ENCODE measurements at places on chromosomes 11 and 22.
A peak's percentile ranks its signal among the peaks of the same experiment; 100 is the strongest.

DNA sequence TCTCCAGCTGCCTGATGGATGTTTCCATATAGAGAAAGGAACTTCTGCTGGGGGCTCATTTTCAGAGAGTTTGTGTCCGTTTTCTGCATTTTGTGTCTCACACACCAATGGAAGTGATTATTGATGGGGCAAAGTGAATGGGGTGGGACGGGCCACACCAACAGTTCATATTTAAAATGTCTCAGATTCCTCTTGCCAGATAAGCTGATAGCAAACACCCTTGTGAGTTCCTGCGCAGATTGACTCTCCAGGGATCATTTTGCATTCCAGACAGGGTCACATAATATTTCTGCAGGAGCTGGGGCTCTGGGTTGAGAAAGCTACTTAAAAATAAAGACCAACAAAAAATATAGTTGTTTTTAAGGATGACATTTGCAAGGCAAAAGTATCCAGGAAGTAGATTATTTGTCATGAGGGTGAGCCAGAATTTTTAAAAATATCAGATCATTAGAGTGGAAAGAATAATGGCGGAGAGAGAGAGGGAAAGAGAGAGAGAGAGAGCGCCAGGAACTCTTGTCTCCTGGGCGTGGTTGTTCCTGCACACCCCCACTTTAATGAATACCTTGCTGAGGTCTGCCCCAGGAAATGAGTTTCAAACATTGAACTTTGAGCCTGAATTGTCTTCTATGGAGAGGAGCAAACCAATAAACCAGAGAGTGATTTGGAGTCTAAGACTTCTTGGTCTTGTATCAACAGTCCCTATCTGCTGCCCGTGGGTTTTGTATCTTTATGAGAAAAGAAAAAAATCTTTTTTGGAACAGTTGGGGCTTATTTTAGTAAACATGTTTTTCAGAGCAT lies 33.3 kb downstream of the MICAL2 start:
- no peak for DNase-seq

DNA sequence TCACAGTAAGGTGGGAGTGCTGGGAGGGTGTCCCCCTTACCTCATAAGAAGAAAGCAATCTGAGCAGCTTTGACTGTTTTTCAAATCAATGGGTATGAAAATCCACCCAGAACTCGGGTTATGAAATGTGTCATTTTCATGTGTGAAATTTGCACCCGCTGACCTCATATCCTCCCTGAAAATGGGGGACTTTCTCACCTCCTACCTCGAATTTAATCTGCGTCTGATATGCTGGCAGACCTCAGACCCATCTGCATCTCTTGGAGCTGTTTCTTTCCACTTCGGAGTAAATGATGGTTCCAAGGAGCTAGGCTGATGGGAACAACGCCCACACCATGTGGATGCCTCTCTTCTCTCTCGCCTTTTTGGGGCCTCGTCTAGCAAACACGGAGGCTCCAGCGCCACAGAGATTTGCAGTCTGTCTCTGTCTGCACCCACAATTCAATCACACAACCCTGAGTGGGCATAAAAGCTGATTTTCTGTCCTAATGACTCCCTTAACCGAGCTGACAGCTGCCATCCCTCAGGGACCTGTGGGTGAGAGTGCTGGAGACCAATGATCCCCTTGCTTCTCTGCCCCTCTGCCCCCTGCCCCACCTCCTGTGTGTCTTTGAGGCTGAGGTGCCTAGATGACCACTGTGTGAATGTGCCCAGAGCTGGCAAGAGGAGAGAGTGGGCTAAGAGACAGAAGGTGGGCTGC lies 71.0 kb downstream of the TRIM29 start:
- no peak for DNase-seq

DNA sequence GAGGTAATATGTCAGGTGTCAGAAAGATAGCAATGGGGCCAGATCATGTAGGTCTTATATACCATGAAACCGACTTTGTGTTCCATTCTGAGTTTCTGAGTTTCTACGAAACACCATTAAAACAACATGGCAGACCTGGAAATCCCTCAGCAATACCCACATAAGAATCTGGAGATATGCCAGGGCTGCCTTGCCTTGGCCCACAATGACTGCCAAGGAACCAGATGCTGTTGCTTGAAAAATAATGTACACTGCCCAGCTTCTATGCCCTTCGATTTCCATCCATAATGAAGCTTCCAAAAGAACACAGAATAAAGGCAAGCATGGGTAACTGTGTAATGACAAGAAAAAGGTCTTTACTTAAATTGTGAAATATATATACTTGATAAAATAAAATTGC lies 277.4 kb downstream of the SOX6 start:
- no peak for DNase-seq

DNA sequence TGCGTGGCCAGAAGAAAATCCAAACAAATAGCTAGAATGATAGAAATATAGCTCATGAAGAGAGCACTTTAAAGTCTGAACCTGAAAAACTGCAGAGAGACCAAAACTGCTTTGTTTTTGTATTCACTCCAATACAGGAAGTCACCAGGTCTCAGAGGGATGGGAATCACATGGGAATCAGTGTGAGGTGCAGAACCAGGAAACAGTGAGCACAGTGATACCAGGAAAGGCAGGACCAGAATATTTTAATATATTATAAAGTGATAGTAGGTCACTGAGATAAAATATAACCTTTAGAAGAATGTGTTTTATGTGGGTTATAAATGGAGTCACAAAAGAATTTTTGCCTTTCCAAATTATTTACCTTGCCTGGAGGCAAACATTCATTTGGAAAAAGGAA lies 277.3 kb downstream of the CASP12 start:
- DNase-seq, result no peak

DNA sequence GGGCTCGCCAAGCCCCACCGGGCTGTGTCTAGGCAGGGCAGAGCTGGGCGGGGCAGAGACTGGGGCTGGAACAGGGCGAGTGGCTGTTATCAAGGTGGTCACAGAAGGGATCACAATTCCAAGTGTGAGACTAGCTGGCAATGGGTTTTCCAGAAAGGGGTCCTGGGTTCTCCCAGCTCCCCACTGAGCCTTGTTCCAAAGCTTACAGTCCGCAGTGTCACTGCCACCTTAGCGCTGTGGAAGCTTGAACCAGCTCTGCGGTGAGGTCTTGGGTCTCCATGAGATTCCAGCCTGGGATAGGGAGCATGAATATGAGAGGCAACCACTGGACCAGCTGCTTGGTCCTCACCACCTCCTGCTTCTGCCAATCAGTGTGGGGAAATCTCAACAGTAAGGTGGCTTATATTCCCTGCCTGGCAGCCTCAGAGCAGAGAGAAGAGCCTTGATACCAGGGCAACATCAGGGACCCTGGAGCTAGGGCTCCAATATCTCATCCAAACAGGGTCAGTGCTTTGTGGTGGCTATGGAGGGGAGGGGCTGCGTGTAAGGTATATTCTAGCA lies 831 bp downstream of the CD44 start:
- DNase-seq, result no peak

GRCh38 chr11:74417860-74418508 lies 19.8 kb upstream of the PGM2L1 start:
- no peak for DNase-seq

- DNase-seq, result no peak
Measured at GRCh38 chr11:12653729-12654128, 20.5 kb upstream of the TEAD1 start.

- DNase-seq, result no peak
Measured at GRCh38 chr11:57903441-57904123, 120.1 kb upstream of the OR9Q1 start.

GRCh38 chr11:133249530-133249929 lies 282.8 kb downstream of the OPCML start:
- no peak for DNase-seq

GRCh38 chr11:69918938-69919650 lies 99.9 kb upstream of the FGF3 start:
- DNase-seq, result peak; percentile 29

GRCh38 chr11:63783925-63784592 lies 15.5 kb upstream of the ZFTA start:
- DNase-seq, result no peak

DNA sequence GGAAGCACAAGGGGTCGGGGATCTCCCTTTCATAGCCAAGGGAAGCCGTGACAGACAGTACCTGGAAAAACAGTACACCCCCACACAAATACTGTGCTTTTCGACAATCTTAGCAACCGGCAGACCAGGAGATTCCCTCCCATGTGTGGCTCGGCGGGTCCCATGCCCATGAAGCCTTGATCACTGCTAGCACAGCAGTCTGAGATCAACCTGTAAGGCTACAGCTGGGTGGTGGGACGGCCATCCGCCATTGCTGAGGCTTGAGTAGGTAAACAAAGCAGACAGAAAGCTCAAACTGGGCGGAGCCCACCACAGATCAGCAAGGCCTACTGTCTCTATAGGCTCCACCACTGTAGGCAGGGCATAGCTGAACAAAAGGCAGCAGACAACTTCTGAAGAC lies 180.2 kb upstream of the SOX6 start:
- DNase-seq, result no peak

DNA sequence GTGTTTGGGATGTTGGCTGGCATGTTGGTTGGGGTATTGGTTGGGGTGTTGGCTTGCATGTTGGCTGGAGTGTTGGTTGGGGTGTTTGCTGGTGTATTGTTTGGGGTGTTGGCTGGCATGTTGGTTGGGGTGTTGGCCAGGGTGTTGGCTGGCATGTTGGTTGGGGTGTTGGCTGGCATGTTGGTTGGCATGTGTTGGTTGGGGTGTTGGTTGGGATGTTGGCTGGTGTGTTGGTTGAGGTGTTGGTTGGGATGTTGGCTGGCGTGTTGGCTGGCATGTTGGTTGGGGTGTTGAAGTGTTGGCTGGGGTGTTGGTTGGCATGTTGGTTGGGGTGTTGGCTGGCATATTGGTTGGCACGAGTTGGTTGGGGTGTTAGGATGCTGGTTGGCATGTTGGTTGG lies 24.5 kb downstream of the OTUB1 start:
- no peak for DNase-seq

DNA sequence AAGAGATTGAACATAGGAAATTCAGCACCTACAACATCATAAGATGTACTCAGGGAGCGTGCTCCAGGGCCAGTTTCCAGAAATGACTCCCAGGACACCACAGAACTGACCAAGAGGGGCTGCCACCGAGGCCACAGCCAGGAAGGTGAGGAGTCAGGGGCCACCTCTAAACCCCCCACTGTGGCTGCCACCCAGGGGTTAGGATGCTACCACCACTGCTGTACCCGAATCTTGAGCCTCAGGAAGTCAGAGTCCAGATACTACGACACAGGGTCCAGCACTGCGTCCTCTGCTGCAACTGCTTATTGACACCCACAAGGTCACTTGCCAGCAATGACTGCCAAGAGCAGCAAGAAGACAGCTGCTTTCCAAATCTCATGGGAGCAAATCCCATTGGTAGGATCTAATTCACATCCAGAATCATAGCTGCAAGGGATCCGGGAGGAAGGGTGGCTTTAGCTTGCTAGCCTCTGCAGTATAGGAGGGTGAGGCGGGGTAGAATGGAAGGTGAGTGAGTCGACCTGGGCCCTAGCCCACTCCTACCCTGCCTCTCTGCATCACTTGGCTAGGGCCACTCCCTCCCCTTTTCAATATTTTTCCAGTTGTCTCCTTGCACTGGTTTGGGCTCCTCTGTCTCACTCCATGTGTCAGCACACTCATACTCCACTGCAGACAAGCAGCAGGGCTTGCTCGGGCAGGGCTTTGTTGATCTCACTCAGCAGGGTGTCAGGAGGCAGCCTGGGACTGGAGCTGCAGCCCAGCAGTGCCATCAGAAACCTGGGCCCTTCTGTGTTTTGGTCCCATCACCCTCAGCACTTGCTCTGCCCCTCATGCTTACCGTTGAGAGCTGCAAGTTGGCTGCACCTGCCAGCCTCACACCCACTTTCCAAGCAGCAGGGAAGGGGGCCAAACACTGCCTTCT lies 18.1 kb upstream of the CYTH4 start:
- DNase-seq, result no peak

DNA sequence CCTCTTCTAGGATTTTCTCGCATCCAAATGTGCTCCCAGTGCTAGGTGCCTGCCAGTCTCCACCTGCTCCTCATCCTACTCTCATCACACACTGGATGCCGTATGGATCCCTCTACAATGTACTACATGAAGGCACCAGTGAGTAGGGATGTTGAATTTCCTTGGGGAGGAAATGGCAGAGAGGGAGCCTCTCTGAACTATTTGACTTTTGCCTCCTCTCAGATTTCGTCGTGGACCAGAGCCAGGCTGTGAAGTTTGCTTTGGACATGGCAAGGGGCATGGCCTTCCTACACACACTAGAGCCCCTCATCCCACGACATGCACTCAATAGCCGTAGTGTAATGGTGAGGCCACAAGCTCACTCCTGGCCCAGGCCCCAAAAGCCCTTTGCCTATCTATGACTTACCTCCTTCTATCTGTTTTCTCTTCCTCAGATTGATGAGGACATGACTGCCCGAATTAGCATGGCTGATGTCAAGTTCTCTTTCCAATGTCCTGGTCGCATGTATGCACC lies 2.5 kb downstream of the TAF10 start:
- no peak for DNase-seq

- DNase-seq, result no peak
Measured at GRCh38 chr11:69837791-69838190, 18.6 kb upstream of the FGF3 start.

DNA sequence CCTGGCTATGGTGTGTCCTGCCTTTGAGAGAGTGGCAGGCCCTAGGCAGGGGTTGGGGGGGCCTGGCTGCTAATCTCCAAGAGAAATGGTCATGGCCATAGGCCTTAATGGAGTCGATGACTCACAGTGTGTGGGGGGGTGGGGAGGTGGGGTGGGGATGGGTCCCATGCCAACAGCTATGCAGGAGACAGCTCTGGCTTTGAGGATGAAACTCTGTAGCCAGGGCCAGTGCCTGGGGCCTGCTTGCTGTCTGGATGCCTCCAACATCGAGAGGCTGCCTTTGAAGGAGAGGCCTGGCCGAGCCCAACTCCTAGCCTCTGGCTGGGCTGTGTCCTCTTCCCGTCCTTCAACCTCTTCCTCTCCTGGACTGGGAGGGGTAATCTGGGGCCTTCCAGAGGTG lies 23.9 kb upstream of the TSPAN18 start:
- no peak for DNase-seq
